NCI-H1436 (cell line): ENCODE measurements at places on chromosomes 13 and 19.

DNA sequence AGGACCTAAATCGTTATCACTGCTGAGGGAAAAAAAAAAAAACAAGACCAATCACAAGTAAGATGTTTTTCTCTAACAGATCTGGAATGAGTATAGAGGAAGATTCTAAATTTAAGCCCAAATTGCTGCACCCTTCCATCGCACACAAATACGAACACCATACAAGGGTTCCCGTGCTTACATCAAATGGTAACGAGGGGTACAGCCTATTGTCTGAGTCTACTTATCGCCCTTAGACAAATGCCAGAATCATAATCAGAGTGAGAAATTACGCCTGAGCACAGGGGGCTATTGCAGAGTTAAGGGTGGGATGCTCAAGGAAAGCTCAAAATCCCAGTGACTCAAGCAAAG, 603 bp downstream of the ZC3H13 start:
- no peak for DNase-seq

- DNase-seq, result no peak
Measured at GRCh38 chr13:60137911-60138560, 25.7 kb downstream of the DIAPH3 start.

DNA sequence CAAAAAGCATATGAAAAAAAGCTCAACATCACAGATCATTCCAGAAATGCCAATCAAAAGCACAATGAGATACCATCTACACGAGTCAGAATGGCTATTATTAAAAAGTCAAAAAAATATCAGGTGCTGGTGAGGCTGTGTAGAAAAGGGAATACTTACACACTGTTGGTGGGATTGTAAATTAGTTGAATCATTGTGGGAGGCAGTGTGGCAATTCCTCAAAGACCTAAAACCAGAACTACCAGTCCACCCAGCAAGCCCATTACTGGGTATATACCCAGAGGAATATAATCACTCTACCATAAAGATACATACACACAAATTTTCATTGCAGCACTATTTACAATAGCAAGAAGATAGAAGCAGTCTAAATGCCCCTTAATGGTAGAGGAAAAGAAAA, 529.9 kb downstream of the SLITRK1 start:
- no peak for DNase-seq

GRCh38 chr13:82934000-82934399, 948.3 kb downstream of the SLITRK1 start:
- DNase-seq, result no peak

- DNase-seq, result no peak
Measured at GRCh38 chr13:101383595-101383994, 32.7 kb downstream of the NALCN start.

DNA sequence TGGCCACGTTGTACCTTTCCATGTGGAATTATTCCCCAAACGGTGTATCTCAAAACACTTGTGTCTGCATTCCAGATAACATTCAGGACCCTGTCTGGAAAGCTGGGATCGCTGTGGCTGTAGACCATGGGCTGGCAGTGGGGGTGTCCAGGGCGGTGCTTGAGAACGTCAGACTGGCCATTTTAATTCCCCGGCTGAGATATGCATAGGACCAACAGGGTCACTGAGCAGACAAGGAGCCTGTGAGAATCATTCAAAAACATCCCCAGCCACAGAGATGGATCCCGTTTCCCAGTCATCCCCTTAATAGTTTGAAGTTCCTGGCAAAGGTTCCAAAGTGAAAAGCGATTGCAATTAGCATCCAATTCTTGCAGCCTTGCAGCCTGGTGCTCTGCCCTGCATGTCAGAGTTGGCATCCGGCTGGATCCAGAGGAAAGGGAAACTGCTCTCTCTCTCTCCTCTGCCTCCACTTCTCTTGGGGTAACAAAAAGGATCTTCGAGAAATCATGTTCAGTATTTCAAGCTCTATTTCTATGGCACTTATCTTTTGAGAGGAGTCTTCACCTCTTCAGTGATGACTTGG, 41.6 kb downstream of the IFT88 start:
- DNase-seq, result no peak

DNA sequence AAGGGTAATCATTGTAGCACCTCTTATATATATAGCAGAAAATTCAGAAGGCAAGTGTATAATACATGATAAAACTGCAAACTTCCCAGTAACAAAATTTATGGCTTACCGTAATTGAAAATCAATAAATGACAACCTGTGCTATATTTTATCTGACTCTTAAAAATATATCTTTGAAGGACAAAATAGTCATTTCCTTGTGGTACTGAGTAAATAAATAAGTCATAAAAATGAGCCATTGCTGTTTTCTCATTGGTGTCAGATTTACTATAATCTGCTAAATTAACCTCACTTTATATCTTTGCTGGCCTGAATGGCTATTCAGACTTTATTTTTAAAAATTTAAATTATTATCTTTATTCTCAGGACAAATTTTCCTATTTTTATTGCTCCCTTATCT, 1319.1 kb upstream of the SPRY2 start:
- no peak for DNase-seq

- DNase-seq, result no peak
Measured at GRCh38 chr13:43319617-43320444, 296.4 kb downstream of the DNAJC15 start.

DNA sequence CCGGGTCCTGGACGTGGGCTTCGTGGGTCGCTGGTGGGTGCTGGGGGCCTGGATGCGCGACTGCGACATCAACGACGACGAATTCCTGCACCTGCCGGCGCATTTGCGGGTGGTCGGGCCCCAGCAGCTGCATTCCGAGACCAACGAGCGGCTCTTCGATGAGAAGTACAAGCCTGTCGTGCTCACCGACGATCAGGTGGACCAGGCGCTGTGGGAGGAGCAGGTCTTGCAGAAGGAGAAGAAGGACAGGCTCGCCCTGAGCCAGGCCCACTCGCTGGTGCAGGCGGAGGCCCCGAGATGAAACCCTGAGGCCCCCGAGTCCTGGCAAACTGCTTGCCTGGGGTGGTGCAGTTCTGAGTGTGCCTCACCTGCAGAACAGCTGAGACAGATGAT, 787 bp downstream of the TIMM29 start:
- DNase-seq, result no peak

DNA sequence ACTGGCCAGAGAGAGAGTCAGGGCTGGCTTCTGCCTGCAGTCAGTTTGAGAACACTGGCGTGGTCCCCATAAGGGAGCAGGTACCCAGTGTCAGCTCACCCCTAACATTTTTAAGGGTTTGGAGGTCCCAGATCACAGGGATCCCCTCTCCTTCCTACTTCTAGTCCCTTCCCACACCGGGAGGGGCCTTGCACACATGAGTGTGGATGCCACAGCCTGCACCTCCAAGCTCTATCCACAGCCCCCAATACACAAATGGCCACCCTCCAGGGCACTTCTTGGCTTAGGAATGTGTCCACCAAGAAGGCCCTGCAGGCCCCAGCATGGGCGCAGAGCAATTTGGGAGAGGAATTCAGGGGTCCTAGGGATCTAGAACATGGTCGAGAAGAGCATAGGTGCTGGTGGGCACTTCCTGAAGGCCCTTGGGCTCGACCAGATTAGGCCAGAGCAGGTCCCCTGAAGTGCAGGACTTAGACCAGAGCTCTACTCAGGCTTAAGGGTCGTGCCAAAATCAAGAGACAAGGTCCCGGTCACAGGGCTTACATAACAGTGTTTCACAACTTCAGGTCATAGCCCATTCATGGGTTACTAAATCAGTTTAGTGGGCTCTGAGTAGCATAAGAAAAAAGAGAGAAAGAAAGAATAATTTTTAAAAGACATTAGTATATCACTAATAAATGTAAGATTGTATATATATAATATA, 16.0 kb downstream of the FXYD5 start:
- no peak for DNase-seq

- DNase-seq, result peak; percentile 20
Measured at GRCh38 chr19:44988896-44989556, 12.2 kb upstream of the RELB start.

GRCh38 chr13:61600360-61601033, 184.8 kb upstream of the PCDH20 start:
- no peak for DNase-seq

- no peak for DNase-seq
Measured at GRCh38 chr19:34994643-34995541, 5.2 kb upstream of the GRAMD1A start.

DNA sequence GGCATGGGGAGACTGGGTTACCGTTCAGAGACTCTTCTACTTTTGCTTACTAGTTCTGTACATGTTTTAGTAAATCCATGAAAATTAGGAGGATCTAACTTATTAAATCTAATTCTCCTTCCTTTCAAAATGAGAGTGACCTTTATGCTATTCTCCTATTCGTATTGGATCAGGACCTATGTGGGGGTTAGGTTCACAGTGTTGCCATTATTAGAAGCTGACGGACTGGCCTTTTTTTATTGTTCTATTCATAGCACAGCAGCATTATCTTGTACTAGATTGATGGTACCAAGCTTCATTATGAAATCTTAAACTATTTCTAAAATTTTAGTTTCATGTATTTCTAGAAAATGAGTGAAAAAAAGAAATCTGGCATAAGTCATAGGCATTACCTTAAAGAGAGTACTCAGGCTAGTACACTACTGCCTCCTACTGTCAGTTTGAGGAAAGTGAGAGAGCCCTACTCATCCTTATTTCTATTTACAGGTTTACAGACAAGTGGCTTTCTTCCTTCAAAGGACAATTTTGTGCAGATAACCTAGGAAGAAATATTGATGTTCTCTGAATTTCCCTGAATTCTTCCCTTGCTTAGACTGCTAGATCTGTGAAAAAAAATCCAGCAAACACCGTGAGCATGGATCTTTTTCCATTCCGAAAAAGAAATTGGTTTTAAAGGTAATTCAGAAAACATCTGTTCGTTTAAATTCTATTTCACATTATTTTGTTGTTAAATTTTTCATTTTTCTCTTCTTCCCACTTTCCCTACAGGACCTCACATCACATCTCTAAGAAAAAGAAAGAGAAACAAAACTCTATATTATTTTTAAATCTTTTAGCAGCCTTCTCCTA, 485.5 kb downstream of the DIAPH3 start:
- peak; percentile 3 for DNase-seq

DNA sequence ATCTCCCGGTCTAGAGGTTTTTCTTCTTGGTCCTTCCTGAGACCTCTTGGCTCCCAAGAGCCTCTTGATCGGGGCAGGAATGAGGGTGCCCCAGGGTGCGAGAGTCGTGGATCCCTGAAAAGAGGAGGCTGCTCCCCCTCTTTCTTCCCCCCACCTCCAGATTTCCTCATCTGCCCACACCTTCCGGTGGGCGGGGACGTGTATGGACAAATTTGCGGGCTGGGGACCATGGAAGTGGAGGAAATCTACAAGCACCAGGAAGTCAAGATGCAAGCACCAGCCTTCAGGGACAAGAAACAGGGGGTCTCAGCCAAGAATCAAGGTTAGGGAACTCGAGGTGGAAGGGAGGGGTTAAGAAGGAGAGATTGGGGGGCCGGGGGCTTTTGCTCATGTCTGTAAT, at the start of gene MCEMP1:
Gene MCEMP1, plus strand, starts transcription at position 237 of the 400 bp plus-strand sequence. Its CDS starts 31 bp downstream, at position 268.
- no peak for DNase-seq
